Bronchial epithelial cell (primary cell): ENCODE measurements at places on chromosomes 7 and 10.
A peak's percentile ranks its signal among the peaks of the same experiment; 100 is the strongest.

- peak; percentile 46 for DNase-seq
Measured at GRCh38 chr10:106500041-106500924, 664.2 kb downstream of the SORCS1 start.

DNA sequence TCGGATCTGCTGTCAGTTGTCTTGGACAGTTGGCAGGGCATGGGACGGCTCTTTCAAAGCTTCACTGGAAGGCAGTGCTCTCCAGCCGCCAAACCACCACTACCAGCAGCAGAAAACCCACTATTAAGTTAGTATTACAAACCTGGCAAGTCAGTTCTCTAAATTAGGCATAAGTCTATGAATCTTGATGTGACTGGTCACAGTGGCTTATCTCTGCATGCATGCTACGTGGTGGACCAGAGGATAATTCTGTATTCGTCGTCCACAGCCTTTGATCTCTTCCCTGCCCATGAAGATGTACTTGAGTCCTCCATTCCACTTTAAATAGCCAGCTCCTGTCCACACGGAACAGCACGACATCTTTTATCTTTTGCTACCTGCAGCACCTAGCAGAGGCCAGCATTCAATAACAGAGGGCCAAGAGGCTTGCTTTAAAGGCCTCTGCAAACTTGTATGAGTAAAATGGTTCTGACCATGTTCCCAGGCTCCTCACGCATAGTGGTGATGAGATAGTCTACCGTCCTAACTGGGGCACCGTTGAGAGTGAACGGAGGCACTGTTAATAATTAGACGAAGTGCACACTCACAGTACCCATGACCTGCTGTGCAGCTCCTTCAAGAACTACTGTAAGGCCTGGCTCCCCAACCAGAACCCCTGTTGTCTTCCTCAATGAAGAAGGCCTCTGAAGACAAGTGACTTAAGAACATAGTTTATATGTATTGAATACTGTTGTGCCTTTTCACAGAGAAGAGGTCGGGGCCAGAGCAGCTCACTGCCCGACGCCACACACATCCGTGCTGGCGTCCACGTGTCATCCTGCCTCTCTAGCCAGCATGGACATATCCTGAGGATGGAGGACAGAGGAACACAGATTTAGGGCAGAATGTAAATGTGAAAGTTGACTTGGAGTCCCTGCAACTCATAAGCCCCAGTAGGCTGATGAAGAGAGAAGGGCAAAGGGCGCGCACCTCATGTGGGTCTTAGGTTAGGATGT is 1.0 kb downstream of the GPR146 start:
- no peak for DNase-seq

DNA sequence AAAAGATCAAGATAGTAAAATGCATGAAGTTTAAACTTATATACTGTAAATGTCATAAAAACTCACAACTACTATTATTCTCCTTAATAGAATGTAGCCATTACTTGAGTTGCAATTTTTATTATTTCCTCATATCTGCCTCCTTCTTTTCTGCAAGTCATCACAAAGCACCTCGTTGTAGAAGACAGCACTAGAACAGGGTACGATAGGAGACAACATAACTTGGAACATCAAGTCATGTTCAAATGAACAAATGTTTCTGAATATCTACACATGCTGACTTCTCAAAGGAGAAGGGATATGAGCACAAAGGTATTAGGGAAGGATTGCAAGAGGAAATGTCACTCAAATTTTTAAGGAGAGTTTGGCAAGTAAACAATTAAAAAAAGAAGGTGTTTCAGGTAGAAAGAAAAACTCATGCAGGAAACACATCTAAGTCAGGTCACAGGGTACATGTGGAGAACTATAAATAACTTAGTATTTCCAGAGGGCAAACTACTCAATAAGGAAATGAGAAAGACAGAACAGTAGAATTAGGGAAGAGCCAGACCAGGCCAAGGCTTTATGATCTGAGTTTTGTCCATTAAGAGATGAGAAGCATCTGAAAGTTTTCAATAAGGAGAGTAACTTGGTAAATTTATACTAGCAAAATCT is 186.7 kb downstream of the CRPPA start:
- DNase-seq = no peak

DNA sequence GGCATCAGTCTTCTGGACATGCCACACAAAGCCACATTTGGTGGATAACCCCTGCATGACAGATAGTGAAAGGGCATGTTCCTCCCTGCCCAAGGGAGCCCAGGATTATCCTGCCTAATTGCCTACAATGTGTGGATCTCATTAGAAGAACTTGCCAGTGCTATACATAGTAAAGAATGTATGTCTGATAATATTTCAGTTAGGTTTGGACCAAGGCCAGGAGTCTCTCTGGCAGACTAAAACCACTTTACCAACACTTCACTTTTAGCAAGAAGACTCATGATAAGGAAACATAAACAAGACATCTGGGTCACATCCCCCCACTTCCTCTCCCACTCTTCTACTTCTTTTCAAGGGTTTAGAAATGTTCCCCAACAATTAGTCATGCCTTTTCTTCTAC is 196.7 kb downstream of the MTERF1 start:
- peak; percentile 62 for DNase-seq

- DNase-seq = no peak
Measured at GRCh38 chr10:49257154-49257553, 41.8 kb upstream of the C10orf71 start.

- no peak for DNase-seq
Measured at GRCh38 chr7:10315881-10316280, 657.8 kb upstream of the PHF14 start.
